ENCODE measurements at places on chromosomes 5 and 9.

DNA sequence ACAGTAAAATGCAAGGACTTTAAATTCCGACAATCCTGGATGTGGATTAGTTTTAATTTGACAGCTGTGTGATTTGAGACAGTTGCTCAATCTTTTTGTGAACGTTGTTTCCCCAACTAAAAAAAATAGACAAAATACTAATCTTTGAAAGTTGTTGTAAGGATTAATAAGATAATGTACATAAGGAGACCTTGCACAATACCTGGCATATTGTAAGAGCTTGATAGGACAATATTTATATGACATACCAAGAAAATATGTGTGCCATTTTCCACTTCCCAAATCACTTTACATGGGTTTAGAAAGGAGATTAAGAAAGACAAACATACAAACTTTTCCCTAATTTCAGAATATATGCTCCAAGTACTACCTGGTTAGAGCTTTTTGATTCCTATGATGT lies 25.3 kb downstream of the ARRDC3 start:
- DNase-seq: no peak

DNA sequence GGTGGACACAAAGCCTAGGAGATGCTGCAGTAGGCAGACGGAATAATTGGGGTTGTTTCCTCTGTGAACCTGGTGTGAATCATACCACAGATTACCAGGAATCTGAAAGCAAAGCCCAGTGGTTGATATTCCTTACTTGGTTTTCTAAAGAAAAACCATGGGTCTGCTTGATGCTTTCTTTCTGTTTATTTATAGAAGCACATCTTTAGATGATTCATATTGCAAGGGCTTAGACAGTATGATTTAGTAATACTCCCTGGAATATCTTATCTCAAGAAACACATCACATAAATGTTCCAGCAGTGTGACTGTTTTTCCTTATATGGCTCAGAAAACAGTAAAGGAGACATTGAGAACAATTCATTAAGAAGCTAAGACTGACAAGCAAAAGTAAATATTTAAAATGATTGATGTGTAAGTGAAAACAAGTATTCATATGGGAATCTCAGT lies 623.3 kb downstream of the RAB3C start:
- no peak for DNase-seq

DNA sequence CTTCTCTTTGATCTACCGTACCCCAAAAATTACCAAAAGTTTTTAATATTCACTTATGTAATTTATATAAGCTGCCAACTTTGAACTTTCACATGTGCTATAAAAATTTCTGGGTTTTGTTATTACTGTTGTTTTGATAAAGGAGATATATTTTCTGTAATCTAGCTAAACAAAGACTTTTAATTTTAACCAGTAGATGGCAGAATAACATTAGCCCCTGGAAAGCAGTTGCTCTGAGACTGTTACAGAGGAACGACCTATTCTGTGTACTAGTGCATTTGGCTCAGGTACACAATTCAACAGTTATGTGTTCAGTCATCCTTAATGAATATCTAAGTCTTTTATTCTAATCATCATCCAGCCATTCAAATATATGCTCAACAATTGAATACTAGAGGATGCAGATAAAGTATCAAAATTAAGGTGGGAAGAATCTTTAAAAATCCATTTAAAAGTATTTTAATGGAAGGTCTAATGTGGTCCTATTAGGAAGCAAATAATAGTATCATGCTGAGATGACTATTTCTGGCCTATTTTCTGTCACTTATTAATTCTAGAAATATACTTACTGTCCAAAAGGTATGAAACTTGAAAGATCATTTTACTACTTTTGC lies 8.6 kb downstream of the KLHL9 start:
- DNase-seq: no peak

- DNase-seq: peak; percentile 20
These were observed 9.9 kb downstream of the PTCH1 start for GRCh38 chr9:95506678-95507463.

- no peak for DNase-seq
These were observed 1069.9 kb downstream of the EFNA5 start for GRCh38 chr5:106600803-106601202.

DNA sequence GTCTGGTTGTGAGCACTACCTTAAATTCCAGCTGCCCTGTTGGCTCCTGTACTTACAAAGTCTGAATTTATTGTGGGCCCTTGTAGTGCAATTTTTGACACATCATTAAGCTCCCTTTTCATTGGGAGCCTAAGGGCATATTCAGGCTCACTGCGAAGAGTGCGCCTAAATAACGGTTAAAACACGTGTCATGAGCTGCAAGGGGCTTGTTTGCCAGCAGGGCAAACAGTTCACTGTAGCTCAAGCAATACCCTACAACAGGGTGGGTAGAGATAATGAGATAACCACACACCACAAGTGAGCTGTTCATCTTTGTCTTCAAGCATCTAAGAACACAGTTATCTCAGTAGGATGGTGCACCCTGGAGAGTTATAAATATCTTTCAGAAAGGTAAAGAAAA lies 214.2 kb downstream of the SLF1 start:
- no peak for DNase-seq

Measured in stimulated activated CD4-positive, alpha-beta T cell treated with anti-CD3 and anti-CD28 coated beads, Interleukin-15, amount 100 ng/mL, for 1 hour (primary cell).